ENCODE measurements at places on chromosomes 16 and 17. TPM values are rescaled to one million over a fixed set of nuclear protein-coding genes. Genes with fewer than 3 reads are reported as not detected.

PLLP gene
- 11.6 TPM for total RNA-seq

CLEC18A gene
- 4.2 TPM for total RNA-seq

LPO gene
- not detected for total RNA-seq

OTOP3 gene
- total RNA-seq = 0.40 TPM

EME1 gene
- total RNA-seq = 1.8 TPM

CDRT15L2 gene
- total RNA-seq = not detected

SAMD14 gene
- 0.77 TPM for total RNA-seq

PRSS22 gene
- total RNA-seq = 6.7 TPM

INCA1 gene
- 4.2 TPM for total RNA-seq

TBC1D3E gene
- total RNA-seq = not detected

DUSP3 gene
- total RNA-seq = 43.4 TPM

CCL5 gene
- 4.4 TPM for total RNA-seq

MT1H gene
- total RNA-seq = 180 TPM

NEUROD2 gene
- total RNA-seq = not detected

ZNF597 gene
- 1.7 TPM for total RNA-seq

KRTAP2-1 gene
- total RNA-seq = not detected

XYLT1 gene
- 15.0 TPM for total RNA-seq

CDH5 gene
- 4.4 TPM for total RNA-seq

TMEM114 gene
- total RNA-seq = not detected

TBC1D3I gene
- 0.88 TPM for total RNA-seq

ANKRD40CL gene
- 54.5 TPM for total RNA-seq

ABCA6 gene
- total RNA-seq = 5.9 TPM

All from colonic mucosa (tissue), 4 donors.